ENCODE measurements at places on chromosomes 11 and 22.
A peak's percentile ranks its signal among the peaks of the same experiment; 100 is the strongest.

GRCh38 chr11:111561306-111561705 is 20.8 kb downstream of the LAYN start:
- no peak for DNase-seq

DNA sequence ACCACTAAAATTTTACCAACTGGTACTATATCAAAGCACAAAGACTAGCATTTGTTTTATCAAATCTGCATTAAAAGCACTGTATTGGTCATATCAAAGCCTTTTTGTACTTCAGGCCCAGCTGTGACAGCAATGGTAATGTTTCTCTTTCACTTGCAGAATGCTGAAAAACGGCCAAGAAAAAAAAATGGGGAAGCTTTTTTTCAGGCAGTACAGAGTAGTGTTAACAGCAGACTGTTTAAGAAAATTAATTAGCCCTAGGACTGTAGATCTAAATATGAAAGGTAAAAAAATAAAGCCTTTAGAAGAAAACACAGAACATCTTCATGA is 33.3 kb downstream of the DENND5A start:
- DNase-seq, result peak; percentile 57

- peak; percentile 36 for DNase-seq
Observed at GRCh38 chr11:124535552-124536232, 7.8 kb downstream of the OR8B12 start.

GRCh38 chr11:125331357-125332035 is 164.6 kb downstream of the FEZ1 start:
- DNase-seq, result no peak

DNA sequence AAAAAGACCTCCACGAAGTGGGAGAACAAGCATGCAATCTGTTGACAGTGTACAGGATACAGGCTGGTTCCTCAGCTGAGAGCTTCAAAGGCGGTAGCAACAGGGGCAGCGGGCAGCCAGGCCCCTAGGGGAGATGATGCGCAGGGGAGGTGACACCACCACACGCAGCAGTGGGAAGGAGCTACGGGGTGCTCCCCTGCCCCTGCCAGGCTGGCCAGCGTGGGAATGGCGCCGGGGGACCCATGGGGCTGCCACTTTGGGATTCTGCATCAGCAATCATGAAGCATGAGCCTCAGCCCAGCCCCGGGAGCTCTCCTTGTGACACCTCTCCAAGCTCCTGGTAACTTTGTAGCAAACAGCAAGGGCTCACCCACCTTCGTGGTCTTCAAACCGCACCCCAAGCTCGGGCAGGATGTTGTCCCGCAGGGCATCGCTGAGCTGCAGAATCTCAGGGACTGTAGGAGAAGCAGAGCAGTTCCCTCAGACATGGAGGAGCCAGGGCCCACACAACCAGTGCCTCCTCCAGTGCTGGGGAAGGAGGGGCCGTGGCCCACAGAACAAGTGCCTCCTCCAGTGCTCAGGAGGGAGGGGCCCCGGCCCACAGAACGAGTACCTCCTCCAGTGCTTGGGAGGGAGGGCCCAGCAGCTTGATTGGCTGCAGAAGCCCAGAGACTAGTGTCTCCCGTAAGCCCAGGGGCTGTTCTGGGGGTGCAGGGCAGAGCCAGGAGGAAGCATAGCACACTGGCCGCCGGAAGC is 14.6 kb upstream of the NAP1L4 start:
- DNase-seq, result no peak

GRCh38 chr11:80826808-80827207 is 1386.0 kb upstream of the TENM4 start:
- no peak for DNase-seq

DNA sequence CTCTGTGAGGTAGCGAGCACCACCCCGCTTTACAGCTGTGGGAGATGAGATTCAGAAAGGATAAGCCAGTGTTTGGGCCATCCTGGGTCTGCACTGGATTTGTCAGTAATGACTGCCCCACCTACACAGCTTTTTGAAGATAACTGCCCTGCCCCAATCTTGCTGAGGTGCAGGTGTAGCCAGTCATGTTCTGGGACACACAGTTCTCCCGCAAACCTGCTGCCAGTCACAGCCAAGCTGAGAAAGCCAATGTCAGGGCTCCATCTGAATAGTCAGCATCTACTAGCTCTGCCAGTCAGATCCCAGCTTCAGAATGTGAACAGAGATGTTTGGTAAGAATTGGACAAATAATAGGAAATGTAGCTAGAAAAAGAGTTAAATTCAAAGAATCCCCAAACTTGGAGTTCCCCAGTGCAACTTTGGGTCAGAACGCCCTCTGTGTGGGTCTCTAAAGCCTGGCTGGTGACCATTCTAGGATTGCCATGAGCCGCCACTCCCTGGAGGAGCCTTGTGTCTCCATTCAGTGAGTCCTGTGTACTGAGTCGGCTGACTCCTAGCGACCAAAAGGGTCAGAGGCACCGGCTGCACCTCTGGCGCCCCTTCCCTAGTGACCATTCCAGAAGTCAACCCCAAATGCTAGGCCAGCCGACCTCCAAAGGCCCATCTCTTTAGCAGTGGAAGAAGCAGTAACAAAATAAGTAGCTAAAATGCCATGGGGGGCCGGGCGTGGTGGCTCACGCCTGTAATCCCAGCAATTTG is 2.4 kb upstream of the MB start:
- DNase-seq, result no peak

DNA sequence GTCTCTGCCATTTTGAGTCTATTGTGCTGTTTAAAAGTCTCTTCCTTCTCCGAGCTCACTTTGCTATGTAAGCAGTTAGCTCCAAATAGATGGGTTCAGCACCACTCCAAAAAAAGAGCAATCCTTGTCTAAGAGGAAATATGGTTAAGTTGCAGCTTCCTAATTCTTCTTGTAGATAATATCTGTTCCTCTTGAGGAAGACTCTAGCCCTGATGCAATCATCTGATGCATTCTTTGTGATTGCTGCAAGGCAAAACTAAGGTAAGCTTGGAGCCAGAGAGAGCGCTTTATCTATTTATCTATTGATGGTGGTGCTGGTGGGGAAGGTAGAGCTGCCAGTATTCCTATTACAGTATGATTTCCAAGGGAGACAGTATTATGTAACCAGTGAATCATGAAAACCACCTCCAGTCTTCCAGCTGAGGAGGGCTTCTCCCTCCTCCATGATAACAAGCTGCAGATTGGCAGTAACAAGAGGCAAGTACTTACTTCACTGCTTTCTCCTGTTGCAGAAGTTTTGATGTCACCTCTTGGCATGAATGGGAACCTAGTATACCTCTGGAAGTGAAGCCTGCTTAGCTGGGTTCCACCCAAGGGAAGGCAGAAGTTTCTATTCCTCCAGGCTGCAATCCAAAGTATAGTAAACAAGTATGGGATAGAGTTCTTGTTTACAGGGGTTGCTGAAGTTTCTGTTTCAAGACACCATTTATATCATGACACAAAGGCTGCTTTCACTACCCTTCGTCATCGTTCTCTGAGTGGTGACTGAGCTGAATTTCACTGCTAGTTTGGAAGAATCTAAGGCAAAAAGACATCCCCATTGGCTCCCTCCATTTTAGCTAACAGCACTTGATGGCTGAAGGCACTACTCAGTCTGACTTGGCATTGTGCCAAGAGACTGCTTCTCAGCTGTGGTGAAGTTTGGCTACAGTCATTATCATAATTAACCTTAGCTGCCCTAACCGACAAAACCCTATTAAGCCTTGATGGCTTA is 49.7 kb downstream of the FDX1 start:
- DNase-seq, result peak; percentile 65

- DNase-seq, result peak; percentile 99
Observed at GRCh38 chr11:10908215-10908951, 50.5 kb upstream of the ZBED5 start.

Measured in fibroblast of upper back skin (primary cell).